ENCODE measurements at places on chromosomes 2 and 18. TPM values are rescaled to one million over a fixed set of nuclear protein-coding genes. Genes with fewer than 3 reads are reported as not detected.

The TEKT4 gene
- not detected for total RNA-seq

- no peaks in the 10 kb centered on the region for H3K4me1 ChIP-seq
- H3K27me3 ChIP-seq: peaks cover 18% of the 10 kb centered on the region
- no peak for DNase-seq
- no peak overlapping the region for H3K4me3 ChIP-seq
Measured at GRCh38 chr2:68995916-68996315, 17.1 kb upstream of the ANTXR1 start.

The RAB10 gene
- 160 TPM for total RNA-seq

The INHBB gene
- total RNA-seq: not detected

DNA sequence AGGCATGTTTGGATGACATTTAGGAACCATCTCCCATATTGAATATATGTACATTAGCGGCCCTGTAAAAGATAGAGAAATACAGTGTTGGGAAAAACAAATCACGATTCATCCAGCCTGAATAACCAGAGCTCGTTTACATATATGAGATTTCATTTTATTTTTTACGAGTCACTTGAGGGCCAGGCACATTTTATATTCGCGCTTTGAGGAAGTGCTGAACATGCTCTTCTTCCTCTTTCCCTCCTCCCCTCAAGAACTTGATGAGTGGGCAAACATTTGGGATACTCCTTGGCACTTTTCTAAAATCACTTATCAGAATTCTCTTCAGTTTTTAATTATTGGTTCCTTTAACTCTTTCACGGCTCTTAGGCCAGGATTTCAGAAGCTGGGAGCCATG, 268.0 kb upstream of the TANK start:
- H3K4me3 ChIP-seq: no peak overlapping the region
- H3K27ac ChIP-seq: no peak overlapping the region
- no peaks in the 10 kb centered on the region for H3K27me3 ChIP-seq
- H3K4me1 ChIP-seq: no peaks in the 10 kb centered on the region

DNA sequence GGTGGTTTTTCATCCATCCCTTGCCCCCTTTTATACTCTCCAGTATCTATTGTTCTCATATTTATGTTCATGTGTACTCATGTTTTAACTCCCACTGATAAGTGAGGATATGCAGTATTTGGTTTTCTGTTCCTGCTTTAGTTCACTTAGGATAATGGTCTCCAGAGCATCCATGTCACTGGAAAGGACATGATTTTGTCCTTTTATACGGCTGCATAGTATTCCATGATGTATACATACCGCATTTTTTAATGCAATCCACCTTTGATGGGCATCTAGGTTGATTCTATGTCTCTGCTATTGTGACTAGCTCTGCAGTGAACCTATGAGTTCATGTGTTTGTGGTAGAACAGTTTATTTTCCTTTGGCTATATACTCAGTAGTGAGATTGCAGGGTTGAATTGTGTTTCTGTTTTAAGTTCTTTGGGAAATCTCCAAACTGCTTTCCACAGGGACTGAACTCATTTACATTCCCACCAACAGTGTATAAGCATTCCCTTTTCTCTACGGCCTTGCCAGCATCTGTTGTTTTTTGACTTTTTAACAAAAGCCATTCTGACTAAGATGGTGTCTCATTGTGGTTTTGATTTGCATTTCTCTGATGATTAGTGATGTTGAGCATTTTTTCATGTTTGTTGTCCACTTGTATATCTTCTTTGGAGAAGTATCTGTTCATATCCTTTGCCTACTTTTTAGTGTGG, 420.2 kb downstream of the THSD7B start:
- no peak for DNase-seq
- no peaks in the 10 kb centered on the region for H3K27me3 ChIP-seq

The MLPH gene
- total RNA-seq: 1.2 TPM

DNA sequence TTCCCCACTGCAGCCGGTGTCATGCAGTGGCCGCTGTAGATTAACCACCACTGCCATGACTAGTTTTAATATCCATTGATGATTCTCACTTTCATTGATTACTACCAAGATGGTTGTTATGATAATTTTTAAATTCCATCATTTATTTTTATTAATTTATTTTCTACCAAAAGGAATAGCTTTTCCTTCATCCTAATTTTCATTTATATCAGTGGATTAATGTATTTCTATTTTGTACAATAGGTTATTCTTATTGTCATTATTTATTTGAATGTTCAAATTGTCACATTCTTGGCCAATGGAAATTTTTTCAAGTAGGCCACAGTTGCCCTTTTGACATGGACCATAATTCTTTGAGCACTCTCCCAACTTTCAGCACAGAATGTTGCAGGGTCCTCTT, 374.9 kb upstream of the VWC2L start:
- H3K27ac ChIP-seq: no peak overlapping the region
- H3K36me3 ChIP-seq: no peaks in the 10 kb centered on the region
- no peaks in the 10 kb centered on the region for H3K4me1 ChIP-seq
- DNase-seq: no peak
- no peak overlapping the region for H3K4me3 ChIP-seq

- no peaks in the 10 kb centered on the region for H3K4me1 ChIP-seq
- peaks cover 5% of the 10 kb centered on the region for H3K27me3 ChIP-seq
- no peak for DNase-seq
- no peak overlapping the region for H3K4me3 ChIP-seq
- no peak overlapping the region for H3K27ac ChIP-seq
Measured at GRCh38 chr18:54622084-54622483, 31.0 kb downstream of the DYNAP start.

GRCh38 chr2:195795879-195796278, 138.9 kb downstream of the SLC39A10 start:
- H3K36me3 ChIP-seq: no peaks in the 10 kb centered on the region
- H3K27me3 ChIP-seq: no peaks in the 10 kb centered on the region
- no peak overlapping the region for H3K27ac ChIP-seq

- no peaks in the 10 kb centered on the region for H3K4me1 ChIP-seq
- peaks cover 2% of the 10 kb centered on the region for H3K27me3 ChIP-seq
- H3K27ac ChIP-seq: no peak overlapping the region
- DNase-seq: no peak
Measured at GRCh38 chr2:1775511-1776035, 31.3 kb upstream of the PXDN start.

DNA sequence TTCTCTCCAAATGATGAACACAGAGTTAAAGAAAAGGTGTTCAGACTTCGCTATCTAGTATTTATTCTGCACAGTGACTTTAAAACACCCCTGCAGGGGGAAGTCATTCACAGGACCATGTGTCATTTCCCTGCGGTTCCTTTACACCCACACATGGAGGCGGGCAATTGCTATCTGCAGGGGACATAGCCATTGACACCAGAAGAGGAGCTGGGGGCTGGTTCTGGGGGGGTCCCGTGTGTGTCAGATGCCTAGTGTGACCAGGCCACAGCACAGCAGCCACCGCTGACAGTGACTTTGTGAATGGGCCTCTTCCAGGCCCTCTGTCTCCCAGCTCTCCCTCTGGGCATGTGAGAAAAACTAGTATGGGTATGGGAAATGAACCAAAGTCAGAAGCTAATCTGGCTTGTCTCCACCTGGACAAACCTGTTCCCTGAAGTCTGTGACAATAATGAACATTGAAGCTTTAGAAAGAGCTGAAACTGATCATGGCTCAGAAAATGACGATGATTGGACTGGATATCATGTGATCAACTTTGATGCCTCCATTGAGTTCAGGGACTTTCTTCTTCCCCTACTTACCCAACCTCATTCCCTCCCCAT, 7.5 kb upstream of the GBX2 start:
- peaks cover 65% of the 10 kb centered on the region for H3K27me3 ChIP-seq
- no peaks in the 10 kb centered on the region for H3K36me3 ChIP-seq
- H3K27ac ChIP-seq: no peak overlapping the region

The MDH1B gene
- 0.83 TPM for total RNA-seq

The RBMS1 gene
- total RNA-seq: 39.3 TPM

- DNase-seq: no peak
- no peaks in the 10 kb centered on the region for H3K4me1 ChIP-seq
- peaks cover 10% of the 10 kb centered on the region for H3K27me3 ChIP-seq
Measured at GRCh38 chr2:102606353-102606752, 13.0 kb upstream of the SLC9A2 start.

GRCh38 chr2:170587922-170588321, 127.2 kb upstream of the SP5 start:
- H3K27ac ChIP-seq: no peak overlapping the region
- DNase-seq: no peak
- no peaks in the 10 kb centered on the region for H3K4me1 ChIP-seq
- H3K36me3 ChIP-seq: no peaks in the 10 kb centered on the region
- no peak overlapping the region for H3K4me3 ChIP-seq

- H3K27ac ChIP-seq: peak overlapping the region; percentile 86
- H3K4me3 ChIP-seq: no peak overlapping the region
- no peaks in the 10 kb centered on the region for H3K27me3 ChIP-seq
Measured at GRCh38 chr2:37615804-37616676, 55.4 kb downstream of the CDC42EP3 start.

The CAPN13 gene
- total RNA-seq: not detected

- DNase-seq: peak; percentile 13
- H3K27me3 ChIP-seq: peaks cover 63% of the 10 kb centered on the region
- no peak overlapping the region for H3K27ac ChIP-seq
- no peaks in the 10 kb centered on the region for H3K36me3 ChIP-seq
- H3K4me1 ChIP-seq: peaks cover 20% of the 10 kb centered on the region
Measured at GRCh38 chr2:153477636-153478288, 800 bp downstream of the RPRM start.

GRCh38 chr2:73956218-73956865, 28.4 kb upstream of the TET3 start:
- H3K27ac ChIP-seq: no peak overlapping the region
- DNase-seq: no peak
- peaks cover 36% of the 10 kb centered on the region for H3K4me1 ChIP-seq
- no peak overlapping the region for H3K4me3 ChIP-seq

GRCh38 chr2:220198896-220199295, 571.5 kb downstream of the SLC4A3 start:
- no peak overlapping the region for H3K4me3 ChIP-seq
- no peaks in the 10 kb centered on the region for H3K4me1 ChIP-seq
- no peaks in the 10 kb centered on the region for H3K36me3 ChIP-seq
- peaks cover 2% of the 10 kb centered on the region for H3K27me3 ChIP-seq

DNA sequence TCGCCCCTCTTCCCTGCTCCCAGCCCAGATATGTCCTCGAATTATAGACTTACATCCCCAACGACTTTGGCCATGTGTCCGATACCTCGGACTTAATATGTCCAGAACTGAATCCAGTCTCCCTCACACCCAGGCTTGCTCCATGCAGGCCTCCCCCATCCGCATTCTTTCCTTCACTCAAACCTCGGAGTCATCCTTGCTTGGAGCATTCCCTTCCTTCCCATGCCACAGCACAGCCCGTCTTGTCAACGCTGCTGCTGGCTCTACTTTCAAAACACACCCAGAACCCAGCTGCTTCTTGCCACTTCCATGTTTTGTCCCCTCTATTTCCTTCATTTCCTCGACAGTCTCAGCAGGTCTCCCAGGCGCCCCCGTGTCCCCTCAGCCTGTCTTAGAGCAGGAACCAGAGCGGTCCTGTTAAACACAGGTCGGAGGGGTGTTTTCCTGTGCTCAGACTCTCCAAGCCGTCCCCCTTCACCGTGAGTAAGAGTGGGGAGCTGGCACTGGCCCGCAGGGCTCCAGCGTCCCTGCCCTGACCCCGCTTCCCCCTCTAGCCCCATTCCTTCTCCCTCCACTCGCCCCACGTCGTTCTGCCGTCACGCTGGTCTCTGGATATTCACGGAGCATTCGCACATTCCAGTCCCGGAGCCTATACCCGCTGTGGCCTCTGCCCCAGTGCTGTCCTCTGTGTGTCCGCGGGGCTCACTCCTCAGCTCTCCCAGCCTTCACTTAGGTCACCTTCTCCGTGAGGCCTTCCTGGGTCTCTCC, 54.4 kb downstream of the VAPA start:
- H3K27ac ChIP-seq: no peak overlapping the region
- H3K4me1 ChIP-seq: peaks cover 25% of the 10 kb centered on the region
- DNase-seq: no peak
- H3K27me3 ChIP-seq: peaks cover 28% of the 10 kb centered on the region

GRCh38 chr2:38239452-38239851, 137.6 kb downstream of the ATL2 start:
- no peaks in the 10 kb centered on the region for H3K36me3 ChIP-seq
- no peak for DNase-seq
- no peaks in the 10 kb centered on the region for H3K4me1 ChIP-seq
- no peak overlapping the region for H3K27ac ChIP-seq
- H3K4me3 ChIP-seq: no peak overlapping the region

DNA sequence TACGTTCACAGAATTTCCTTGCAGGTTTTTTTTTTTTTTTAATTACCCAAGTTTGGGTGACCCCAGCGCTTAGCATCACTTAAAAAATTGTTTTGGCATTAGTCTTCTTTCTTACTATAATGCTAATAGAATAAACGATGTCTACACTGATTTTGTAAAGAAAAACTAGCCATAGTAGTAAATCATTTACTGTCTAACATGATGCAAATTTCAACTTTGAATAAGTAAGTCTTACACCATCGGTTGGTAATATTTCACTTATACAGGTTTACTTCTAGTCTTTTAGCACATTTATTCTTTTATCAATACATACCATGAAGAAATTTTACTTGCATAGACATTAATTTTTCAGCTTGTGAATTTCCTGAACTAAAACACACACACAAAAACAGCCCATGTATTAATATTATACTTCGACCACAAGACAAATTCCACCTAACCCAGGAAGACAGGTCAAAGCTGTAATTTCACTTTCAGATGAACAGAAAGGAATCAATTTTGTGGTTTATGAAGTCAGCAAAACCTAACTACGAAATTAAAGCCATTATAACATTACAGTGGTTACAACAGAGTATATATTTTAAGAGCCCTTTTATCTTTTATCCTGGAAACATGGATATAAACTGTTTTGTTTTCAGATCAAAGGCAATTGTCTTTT, 1.9 kb downstream of the YES1 start:
- H3K4me3 ChIP-seq: peak overlapping the region; percentile 97
- H3K27ac ChIP-seq: peak overlapping the region; percentile 64
- DNase-seq: no peak

DNA sequence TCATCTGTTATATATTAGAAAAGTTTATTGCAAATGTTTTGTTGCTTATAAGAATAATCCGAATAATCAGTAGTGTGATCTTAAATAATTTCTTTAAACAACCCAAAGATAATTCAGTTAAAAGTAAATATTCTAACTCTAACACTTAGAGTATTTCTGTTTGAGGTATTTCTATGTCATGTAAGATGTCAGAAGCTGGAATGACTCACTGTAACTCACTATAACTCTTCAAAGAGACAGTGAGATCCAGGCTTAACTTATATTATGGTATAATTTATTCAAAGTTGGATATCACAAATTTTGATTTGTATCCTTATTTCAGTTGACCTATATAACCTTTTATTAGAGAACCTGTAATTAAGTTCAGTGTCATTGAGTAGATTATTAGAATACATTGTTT, 6.9 kb downstream of the MBD5 start:
- H3K27me3 ChIP-seq: no peaks in the 10 kb centered on the region
- no peak for DNase-seq
- peaks cover 2% of the 10 kb centered on the region for H3K36me3 ChIP-seq
- H3K27ac ChIP-seq: no peak overlapping the region
- no peak overlapping the region for H3K4me3 ChIP-seq
- peaks cover 28% of the 10 kb centered on the region for H3K4me1 ChIP-seq

Measured in activated CD4-positive, alpha-beta T cell treated with anti-CD3 and anti-CD28 coated beads for 36 hours (primary cell).